ENCODE measurements at places on chromosomes 7 and 10.

DNA sequence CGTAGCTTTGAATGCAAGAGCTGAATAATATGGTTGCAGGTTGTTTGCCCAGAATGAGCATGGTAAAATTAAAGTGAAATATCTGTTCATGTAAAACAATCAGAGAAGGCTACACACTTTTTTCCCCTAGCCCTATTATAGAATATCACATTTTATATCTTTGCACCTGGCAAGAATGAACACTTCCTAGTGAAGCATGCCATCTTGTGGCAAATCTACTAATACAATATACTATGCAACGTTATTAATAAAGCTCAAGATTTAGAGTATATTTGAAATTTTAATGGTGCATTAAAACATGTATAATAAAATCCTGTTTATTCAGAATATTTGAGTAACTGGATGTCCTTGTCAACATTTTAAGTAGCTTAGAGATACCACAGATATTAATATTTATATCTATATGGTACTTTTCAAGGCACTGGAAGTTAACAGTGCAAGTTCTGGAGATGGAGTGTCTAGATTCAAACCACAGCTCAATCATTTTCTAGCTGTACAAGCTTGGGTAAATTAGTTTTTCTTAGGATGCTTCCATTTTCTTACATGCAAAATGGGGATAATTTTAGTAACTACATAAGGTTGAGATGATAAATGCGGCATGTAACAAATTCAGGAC is 643.1 kb upstream of the SEMA3D start:
- DNase-seq, result no peak

DNA sequence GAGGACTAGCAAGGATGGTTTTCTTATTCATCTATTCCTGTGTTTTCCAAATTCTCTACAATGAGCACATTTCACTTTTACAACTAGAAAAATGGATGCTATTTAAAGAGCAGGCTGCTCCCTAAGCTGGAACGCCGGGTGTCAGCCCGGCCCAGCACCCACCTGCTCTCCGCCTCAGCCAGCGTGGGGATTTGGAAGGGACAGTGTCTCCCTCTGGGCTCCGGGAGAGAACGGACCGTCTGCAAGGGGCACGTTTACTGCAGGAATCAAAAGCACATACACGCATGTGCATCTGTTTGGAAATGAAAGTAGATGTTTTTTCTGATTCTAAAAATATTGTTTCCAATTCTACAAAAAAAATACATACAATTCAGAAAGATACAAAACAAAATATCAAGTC is 2.3 kb upstream of the JAKMIP3 start:
- DNase-seq, result no peak

DNA sequence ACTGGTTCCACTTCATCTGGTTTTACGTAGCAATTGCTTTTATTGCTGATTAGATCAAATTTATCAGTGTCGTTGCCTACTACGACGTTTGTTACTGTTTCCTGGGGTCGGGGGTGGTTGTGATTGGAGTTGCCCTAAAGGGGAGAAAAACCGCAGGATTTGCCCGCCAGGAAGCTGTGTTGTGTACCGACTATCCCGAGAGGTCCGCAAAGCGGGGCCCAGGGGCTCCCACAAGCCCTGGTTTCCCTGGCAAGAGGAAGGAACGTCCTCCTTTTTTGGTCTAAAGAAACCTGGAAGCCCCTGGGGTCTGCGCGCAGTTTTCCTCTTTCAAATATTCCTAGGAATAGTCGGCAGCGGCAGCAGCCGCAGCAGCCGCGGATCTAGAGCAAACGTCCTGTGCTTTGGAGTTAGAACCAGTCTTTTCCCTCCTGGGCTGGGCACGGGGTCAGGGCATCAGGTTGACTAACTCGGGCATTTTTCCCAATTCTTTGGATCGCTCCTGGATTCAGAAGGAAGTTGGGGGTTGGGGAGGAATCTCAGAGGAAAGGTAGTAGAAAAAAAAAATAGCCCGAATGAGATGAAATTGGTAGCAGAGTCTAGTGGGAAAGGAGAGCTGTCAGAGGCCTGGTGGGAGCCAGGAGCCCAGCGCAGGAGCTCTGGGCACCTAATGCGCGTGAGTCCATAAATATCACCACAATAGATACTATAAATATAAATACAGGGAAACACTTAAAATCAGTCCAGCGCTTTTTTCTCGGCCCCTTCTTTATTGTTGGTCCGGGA is 4.6 kb downstream of the VAX1 start:
- DNase-seq, result no peak

DNA sequence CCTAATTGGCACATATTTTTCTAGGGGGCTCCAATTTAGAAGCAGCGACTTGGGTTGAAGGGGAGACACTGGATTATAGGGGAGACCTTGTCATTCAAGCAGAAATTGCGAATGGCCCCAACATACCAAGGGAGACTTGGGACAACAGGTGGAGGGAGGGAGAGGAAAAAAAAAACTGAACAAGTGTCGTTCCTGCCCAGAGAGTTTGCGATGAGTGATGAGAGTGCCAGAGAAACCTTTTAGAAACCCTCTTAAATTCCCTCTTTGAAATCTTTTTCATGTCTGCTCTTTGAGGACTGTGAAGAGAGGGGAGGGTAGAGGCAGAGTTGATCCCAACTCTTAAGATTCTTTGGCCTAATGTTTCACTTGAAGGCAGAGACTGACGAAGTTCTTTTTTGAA is 24.3 kb downstream of the RBM20 start:
- no peak for DNase-seq

DNA sequence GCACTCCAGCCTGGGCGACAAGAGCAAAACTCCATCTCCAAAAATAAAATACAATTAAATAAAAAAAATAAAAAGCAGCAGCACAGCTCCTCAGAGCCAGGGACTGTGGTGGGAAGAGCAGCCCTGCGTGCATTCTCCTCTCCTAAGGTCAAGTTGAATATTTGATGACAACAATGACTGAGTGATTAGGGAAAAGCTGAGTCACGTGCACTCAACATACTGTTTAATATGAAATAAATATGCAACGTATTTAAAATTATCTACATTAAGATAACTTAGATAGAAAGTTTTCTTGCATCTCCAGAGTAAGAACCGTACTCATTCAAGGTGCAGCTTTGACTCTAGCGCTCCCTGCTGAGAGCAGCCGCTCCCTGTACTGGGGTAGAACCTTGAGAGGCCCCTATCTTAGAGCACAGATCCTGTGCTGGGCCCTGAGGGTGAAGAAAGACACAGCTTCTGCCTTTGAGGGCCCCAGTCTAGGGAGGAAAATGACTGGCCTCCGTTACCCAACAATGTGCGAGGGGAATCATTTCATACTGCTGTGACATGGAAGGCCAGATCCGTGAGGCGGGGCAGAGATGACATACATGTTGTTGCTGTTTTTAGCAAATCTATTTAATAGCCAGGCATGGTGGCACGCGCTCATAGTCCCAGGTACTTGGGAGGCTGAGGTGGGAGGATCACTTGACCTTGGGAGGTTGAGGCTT is 81.1 kb downstream of the SVIL start:
- no peak for DNase-seq

DNA sequence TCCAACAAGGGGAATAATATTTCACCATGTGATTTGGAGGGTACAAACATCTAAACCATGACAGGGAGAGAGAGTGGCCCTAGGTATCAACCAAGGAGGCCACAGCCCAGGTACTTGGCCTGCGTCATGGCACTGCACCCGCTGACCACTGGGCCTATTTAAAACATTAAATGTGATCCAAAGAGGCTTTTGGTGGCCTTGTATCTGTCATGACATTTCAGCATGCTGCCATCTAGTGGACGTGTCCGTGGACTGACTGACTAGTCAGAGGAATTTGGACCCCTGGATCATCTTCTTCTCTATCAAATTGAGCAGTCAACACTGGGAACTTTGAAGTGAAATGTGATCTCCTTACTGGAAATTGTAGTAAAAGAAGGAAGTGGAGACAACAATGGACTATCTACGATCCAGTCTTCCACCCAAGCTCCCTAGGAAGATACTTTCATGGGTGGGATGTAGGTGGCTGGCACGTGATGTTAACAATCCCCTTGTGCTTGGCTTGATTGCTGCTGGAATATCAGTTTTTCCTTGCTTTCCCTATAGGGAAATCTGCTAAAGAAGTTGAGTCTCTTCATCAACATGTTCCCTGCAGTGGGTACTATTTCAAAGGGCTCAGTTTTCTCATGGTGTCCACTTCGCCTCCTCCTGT is 24.6 kb upstream of the ITGA8 start:
- peak; percentile 8 for DNase-seq

- no peak for DNase-seq
Observed at GRCh38 chr7:151345576-151346469, 4.2 kb downstream of the NUB1 start.

GRCh38 chr10:60271319-60272040 is 118.2 kb downstream of the ANK3 start:
- no peak for DNase-seq

DNA sequence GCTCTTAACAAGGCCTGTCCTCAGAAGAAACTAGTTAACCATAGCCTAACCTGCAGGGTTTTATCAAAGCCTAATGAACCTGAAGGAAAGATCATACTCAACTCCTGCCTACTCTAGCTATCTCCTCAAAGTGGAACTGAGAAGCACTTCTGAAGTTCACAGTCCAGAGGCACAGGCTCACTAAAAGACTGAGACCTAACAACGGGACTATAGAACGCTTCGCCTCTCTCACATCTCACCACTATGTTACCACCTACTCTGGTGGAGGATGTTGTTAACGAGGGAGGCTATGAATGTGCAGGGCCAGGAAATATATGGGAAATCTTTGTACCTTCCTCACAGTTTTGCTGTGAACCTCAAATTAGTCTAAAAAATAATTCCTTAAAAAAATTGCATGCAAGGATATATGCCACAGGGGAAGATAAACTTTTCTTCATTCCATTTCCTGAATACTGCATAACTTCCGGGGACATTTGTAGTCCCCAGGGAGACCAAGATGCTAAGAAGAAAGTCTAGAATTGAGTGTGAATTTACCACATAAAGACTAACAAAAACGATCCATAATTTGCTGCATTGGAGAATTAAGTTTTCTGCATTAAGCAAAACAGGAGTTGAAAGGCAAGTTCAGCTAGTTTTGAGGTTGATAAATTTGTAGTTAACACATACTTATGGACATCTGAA is 21.6 kb downstream of the LIPJ start:
- no peak for DNase-seq

DNA sequence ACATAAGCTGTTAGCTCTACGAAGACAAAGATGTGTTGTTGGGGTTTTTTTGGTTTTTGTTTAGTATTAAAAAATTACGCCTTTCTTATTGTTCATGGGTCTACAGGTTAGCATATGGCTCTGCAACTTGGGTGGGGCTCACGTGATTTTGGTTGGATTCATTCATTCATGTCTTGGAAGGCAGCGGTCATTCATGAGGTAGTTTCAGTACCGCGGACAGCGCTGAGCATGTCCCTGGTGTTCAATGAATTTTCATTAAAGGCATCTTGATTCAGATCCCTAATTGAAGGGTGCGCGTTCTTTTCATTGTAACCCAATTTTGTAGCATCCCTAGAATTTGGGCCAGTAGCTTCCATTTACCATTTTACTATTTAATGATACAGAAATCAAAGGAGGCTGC is 42.9 kb upstream of the TCERG1L start:
- DNase-seq, result no peak

- no peak for DNase-seq
Observed at GRCh38 chr10:25805986-25806385, 128.0 kb upstream of the MYO3A start.

GRCh38 chr7:128703609-128704241 is 31.6 kb downstream of the GARIN1A start:
- no peak for DNase-seq

All from activated CD8-positive, alpha-beta memory T cell treated with anti-CD3 and anti-CD28 coated beads for 4 hours (primary cell).